ENCODE measurements at places on chromosomes 1 and 21.

DNA sequence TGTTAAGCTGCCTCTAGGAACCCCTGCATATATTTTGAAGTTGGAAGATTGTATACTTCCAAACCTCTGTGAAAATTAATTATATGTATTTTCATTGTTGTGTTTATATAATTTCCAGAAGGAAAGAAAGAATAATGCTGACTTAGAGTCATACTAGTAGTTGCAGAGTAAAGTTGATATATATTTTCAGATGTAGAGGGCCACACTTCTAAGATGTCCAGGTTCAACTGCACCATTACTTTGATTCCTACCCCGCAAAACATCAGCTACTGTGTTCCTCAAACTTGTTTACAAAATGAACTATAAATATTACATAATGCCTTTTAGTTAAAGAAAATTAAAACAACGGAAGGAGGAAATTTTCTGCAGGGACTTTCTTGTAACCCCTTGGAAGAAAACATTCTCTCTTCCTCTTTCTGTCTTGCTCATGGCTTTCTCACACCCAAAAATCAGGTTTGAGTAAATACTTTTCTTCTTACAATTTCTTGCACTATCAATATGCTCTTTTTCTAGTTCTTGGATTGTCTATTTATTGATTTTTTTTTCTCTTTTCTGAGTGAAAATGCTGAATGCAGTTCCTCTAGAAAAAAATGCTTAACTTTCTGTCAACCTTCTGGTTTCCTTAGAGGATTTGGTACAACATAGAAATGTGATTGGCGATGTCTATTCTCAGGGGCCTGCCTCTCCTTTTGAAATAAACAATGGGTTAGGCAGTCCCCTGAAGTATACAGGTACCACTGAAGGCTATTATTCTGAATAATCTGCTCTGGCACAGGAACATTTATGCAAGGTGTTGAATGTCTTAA, 867.8 kb downstream of the TTLL7 start:
- DNase-seq, result no peak

DNA sequence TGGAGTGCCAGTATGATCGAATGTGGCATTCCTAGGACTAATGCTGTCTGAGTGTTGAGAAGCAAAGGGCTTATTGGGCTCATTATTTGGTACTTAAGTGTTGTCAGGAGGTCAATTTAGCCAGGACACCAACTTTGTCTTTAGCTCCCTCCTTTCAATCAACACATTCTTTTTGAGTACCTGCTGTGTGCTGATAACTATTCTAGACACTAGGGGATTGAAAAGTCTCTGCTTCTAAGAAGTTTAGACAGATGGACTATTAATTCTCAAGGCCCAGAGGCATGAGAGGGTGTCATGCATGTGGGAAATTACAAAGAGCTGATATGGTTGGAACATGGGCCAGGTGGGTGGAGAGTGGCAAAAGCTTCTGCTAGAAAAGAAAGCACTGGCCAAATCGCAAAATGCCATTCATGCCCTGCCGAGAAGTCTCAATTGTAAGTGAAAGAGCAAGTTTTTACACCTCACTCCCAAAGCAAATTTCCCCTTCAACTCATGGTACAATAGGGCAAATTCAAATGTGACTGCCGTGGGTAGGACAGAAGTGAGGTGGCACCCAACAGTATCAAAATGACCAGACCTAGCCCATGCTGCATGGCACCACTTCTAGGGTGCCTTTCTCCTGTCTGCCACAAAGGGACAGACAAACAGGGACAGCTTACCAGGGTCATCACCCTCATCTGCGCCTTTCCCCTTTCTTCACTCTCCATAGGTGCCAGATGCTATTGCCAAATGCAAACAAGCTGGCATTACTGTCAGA, 53.6 kb upstream of the LAX1 start:
- DNase-seq, result no peak

DNA sequence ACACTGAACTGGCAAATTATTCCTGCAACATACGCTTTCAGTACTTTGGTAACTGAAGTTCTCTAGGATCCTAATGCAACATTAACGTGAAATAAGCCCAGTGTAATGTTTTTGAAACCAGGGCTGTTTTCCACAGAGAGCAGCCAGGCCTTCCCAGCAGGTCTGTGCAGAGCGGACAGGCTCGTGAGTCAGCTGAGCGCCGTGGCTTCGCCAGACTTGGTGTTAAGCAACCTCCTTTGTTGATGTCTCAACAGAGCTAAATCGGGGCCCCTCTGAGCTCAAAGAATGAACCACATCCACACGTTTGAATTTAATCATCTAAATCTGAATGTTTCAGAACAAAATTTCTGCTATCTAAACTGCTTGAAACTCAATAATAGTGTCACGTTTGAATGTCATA, 181.8 kb upstream of the FMN2 start:
- DNase-seq, result no peak

DNA sequence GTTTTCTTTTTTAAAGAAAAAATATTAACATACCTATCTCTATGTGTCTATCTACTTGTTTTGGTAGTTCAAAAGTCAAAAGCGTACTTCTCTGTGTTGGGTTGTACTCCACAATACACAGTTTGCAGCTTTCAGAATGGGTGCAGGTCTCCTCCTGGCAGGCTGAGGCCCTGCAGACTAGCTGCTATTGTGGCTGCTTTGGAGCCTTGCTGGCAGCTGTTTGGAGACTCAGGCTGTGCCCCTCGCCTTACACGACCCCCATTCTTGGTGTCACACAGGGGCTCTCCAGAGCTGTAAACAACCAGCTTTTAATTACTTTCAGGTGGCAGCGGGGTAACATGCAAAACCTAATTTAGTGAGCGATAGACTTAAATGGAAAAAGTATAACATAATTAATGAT, 160.4 kb downstream of the DSCAM start:
- DNase-seq, result no peak

GRCh38 chr1:59522925-59523505, 226.1 kb downstream of the FGGY start:
- no peak for DNase-seq

- no peak for DNase-seq
These were observed 3.0 kb upstream of the RGS2 start for GRCh38 chr1:192805832-192806323.

DNA sequence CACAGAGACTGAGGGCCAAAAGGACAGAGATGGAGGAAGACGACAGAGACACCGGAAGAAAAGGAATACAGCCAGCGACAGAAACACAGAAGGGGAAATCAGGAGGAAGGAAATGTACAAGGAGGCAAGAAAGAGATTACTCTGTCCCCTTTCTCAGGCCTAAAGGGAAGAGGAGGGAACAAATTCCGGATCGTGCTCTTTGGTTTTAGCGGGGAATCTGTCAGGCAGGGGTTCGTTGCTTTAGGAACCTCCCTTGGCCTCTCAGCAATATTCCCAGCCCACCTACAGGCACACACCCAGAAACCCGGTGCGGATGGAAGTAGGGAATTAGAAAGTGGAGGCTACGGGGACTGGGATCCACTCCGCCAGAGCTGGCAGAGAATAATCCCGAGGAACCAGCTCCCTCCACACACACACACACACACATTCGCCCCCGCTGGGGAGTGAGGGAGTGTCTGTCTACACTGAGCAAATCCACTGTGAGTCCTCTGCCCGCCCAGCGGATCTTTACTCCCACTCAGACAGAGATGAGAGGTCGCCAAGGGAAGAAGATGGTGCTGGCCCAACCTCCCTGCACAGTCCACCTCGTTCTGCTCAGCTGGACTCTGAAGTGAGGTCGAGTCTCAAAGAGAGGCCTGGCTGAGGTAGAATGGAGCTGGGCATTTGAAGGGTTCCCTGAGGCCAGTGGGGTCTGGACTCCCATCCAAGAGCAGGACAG, 5.7 kb downstream of the TAL1 start:
- peak; percentile 15 for DNase-seq

- no peak for DNase-seq
These were observed 76.9 kb downstream of the EPS15 start for GRCh38 chr1:51442198-51442597.

DNA sequence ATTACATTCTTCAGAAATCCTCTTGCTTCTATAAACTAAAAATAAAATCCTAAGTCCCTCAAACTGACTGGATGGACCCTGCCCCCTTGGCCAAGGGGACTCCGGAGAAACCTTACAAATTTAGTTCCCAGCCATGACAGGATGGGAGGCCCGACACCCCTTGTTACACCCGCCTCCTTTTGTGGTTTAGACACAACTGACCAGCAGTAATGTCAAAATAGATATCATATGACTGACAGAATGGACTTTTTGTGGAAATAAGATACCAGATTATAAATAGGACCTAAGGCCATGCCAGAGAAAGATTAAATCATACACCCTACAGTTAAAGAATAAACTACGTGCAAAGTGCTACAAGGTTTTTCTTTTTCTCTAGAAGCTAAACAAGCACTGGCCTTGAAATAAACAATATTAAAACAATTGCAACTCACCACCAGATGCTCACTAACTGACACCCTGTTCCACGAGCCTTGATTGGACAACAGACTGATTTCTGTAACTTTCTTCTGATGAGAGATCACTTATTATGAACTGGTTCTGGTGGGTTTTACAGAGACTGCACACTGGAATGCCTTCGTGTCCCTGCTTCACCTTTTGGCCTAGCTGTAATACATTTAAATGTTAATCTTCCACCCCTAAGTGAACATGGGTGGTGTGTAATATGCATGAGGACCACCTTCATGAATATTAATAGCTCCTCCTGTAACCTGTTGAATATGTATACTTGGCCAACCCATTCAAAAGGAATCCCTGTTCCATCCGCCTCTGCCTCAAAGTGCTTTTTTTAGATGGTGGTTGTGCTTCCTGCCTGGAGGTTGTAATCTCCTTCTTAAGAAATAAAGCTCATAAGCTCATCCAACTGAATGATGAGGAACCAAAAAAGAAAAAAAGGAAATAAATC, 99.6 kb downstream of the ODF2L start:
- no peak for DNase-seq

DNA sequence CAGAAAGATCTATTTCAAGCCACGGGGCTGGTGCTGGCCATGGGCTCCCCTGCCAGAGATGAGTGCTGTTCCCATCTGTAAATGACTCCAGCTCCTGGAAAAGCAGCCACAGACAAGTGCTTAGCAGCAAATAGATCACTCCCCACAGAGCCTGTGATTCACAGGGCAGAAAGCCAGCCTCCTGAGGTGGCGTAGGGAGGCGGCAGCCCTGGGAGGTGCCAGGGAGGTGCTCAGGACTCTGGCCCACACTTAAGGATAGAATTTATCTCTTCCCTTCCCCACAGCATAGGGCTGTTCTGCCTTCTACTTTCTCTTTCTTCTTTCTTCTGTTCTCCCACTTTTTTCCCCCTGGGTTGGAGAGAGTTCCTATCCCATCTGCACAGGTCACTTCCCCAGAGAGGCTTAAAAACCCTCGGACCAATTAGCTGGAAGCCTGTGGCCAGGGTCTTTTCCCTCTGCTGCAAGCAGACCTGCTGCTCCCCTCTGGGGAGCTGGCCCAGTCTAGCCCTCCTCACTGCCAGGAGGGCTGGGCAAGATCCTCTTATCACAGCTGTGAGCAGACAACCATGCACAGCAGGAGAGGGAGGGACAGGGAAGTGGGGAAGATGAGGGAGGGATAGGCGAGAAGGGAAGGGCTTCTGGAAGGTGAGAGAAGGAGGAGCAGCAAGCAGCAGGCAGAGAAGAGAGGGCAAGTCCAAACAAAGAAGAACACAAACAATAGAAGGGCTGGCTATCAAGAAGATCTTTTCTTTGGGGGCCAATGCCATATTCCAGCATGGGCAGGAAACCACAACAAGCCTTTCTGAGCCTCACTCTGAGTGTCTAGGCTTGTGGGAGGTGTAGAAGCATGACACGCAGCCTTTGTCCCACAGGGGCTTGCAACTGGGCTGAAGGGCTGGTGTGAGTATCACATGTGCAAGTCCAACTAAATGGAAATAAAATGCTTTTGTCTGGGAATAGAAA, 41.0 kb downstream of the KCND3 start:
- DNase-seq, result peak; percentile 17

DNA sequence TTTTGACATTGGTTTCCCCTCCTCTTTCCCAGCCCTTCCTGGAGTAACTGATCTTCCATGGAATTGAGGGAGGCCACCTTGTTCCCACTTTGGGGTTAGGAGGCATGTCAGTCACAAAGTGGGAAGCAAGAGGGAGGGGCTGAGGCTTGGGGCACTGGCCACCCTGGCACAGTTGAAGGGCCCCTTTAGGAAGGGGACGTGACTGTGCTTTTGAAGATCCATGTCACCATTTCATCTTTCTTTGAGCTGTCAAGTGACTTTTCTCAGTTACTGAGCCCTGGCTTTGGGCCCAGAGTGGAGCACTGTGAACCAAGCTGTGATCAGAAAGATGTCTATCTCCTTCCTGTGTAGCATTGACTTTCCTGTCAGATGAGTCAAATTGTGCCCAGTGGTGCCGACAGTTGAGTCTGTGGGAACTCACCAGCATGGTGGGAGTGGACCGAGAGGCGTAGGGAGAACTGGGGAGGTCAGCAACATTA, 38.5 kb upstream of the TDRD10 start:
- no peak for DNase-seq

DNA sequence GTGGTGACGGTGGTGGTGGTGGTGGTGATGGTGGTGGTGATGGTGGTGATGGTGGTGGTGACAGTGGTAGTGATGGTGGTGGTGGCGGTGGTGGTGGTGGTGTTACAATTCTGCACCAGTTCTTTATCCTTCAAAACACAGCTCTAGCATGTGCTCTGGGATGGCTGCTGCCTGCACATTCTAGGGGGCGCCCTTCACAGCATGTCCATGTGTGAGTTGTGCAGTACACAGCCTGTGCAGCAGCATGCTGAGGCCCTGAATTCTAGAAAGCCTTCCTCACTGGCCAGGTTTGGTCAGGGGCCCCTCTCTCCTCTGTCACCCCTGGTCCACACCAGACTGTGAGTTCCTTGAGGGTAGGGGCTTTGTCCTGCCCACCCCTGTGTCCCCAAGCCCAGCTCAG, 67.7 kb downstream of the MATN1 start:
- DNase-seq, result no peak

- DNase-seq, result no peak
These were observed 20.6 kb upstream of the IFNLR1 start for GRCh38 chr1:24207709-24208108.

- no peak for DNase-seq
These were observed 53.9 kb upstream of the COG2 start for GRCh38 chr1:230588323-230588746.

DNA sequence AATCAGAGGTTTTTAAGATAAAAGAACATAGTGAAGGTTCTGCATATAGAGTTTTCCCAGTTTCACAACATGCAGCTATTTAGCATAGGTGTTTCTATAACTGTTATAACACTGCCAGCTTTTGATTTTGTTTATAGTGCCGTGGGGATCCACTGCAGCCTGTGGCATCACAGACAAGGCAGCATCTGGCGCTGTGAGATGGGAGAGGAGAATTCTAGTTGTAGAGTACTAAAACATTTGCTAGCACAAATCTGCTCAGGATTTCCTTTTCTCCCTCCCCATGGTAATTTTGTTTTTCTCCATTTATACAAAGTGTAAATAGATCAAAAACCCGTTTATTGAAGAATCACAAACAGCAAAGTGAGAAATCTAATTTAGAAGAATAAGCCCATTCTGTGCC, 482.8 kb upstream of the NCAM2 start:
- no peak for DNase-seq

All from nephron progenitor cell (in vitro differentiated cells).